Activated CD4-positive, alpha-beta T cell treated with anti-CD3 and anti-CD28 coated beads for 36 hours (primary cell): ENCODE measurements at places on chromosomes 13 and 19. TPM values are rescaled to one million over a fixed set of nuclear protein-coding genes. Genes with fewer than 3 reads are reported as not detected.

GRCh38 chr13:41674246-41674645 lies 216.9 kb downstream of the RGCC start:
- no peaks in the 10 kb centered on the region for H3K4me1 ChIP-seq
- H3K27me3 ChIP-seq: no peaks in the 10 kb centered on the region
- peaks cover 15% of the 10 kb centered on the region for H3K36me3 ChIP-seq
- no peak overlapping the region for H3K4me3 ChIP-seq

GRCh38 chr13:40381935-40382764 lies 284.3 kb downstream of the FOXO1 start:
- H3K27ac ChIP-seq: no peak overlapping the region
- H3K27me3 ChIP-seq: no peaks in the 10 kb centered on the region
- no peak for DNase-seq

The CCDC70 gene
- not detected for total RNA-seq

The CELF5 gene
- total RNA-seq: 0.21 TPM

The B9D2 gene
- 5.2 TPM for total RNA-seq
